NCI-H146 (cell line): ENCODE measurements at places on chromosomes 16 and 17.
A peak's percentile ranks its signal among the peaks of the same experiment; 100 is the strongest.

DNA sequence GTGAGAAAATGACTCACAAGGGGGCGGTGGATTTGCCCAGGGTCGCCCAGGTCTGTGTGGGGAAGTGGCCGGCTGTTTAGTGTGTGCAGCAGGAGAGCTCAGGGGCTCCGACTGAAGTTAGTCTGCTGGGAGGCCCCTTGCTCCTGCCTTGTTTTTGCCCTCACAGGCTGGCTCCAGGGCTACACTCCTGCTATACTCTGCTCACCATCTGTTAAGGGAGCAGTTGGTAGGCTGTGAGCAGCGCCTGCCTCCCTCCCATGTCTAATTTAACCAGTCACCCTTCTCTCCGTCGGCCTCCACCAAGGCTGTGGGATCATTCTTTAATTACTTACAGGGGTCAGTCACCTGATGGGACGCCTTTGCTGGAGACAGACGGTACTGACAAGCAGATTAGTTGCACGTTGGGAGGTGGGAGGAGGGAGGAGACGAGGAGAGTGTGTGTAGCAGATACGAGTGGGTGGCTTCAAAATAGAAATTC lies 35.5 kb downstream of the KSR1 start:
- DNase-seq: no peak

- DNase-seq: no peak
Measured at GRCh38 chr16:58034128-58034685, 8.7 kb downstream of the MMP15 start.

GRCh38 chr17:29840884-29841283 lies 89.1 kb downstream of the SSH2 start:
- no peak for DNase-seq

- no peak for DNase-seq
Measured at GRCh38 chr17:81163051-81163695, 2.1 kb upstream of the PVALEF start.

GRCh38 chr17:77033892-77034404 lies 106.8 kb upstream of the SEC14L1 start:
- DNase-seq: no peak

GRCh38 chr17:45846646-45847045 lies 2.0 kb downstream of the SPPL2C start:
- no peak for DNase-seq

- DNase-seq: peak; percentile 34
Measured at GRCh38 chr16:88759245-88759975, 25.6 kb downstream of the PIEZO1 start.

GRCh38 chr16:7597677-7598076 lies 265.0 kb downstream of the RBFOX1 start:
- DNase-seq: no peak

GRCh38 chr16:89548344-89549006 lies 12.0 kb upstream of the RPL13 start:
- DNase-seq: no peak

- DNase-seq: no peak
Measured at GRCh38 chr16:28283798-28284577, 8.3 kb upstream of the SBK1 start.

DNA sequence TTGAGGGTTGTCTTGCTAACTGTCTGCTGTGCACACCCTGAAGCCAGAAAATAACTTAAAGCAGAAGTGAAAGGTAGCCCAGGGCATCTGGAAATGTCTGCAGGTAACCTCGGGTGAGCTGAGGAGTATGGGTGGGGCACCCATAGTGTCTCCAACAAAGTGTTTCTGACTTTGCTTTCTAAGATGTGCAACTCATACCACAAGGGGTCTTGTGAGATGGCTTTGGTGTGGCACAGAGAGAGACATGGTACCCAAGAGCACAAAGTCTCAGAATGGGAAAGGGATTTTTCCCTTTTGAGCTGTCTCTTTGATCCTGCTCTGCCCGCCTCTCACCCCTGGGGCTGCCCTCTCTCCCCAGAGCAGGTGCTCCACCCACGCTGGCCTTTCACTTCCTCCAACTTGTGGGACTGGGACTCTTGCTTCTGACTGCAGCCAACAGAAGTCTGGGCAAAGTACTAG lies 6.9 kb downstream of the CHD9 start:
- no peak for DNase-seq

DNA sequence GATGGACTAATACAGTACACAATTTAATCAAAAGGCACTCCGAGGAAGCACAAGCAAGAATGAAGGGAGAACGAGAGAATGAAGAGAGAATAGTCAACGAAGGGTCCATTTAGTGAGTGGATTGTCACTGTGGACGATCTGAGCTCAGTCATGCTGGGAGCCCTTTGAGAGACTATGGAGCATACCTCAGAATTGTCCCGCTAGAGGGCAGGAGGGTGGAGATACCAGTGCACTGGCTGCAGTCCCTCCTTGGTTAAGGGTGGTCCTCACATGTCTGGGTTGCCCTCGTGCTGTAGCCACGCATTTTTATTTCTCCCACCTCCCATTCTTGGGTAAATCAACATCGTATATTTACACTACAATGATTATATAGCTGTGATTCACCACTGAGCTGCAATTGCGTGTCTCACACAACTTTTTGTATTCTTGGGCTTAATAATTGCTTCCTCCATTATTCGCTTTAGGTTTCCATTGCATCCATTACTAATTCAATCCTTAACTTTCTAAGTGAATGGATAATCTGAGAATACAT lies 33.2 kb upstream of the FAM20A start:
- DNase-seq: no peak

DNA sequence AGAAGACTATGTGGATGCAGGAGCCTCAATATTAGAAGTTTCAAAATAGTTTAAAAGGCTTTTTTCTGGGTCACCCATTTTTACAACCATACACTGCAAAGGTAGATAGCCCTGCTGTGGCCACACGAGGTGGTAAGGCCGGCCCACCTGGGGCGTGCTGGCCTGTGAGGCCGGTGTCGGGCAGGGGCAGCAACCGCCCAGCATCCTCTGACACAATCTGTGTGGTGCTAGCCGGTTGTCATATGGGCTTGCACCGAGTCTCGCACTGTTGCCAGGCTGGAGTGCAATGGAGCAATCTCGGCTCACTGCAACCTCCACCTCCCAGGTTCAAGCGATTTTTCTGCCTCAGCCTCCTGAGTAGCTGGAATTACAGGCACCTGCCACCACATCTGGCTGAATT lies 44.0 kb downstream of the CFAP20 start:
- no peak for DNase-seq

GRCh38 chr17:9204637-9205329 lies 183.5 kb downstream of the NTN1 start:
- DNase-seq: no peak

DNA sequence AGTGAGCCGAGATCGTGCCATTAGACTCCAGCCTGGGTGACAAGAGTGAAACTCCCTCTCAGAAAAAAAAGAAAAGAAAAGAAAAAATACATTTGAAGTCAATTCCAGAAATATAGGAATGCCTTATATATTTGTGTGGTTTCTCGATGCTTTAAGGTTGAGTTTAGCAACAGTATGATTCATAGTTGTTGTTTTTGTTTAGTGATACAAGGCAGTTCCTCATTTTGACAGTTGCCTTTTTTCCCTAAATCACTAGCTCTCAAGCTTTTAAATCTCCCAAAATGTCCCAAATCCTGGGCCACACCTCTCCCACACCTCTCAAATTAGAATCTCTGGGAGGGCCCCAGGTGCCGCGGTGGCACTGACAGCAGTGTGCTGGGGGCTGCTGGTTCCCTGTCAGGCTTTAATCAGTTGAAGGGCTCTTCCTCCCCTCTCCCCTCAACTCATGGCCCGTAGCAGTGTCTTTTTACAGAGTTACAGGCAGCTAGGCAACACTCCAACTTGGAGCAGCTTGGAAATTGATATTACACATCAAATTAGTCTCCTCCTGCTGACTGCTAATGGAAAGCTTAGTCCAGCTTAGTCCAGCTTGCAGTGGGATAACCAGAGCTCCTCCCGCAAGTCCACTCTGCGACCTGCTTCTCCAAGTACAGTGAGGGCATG lies 58.4 kb downstream of the EPN2 start:
- DNase-seq: no peak

- DNase-seq: no peak
Measured at GRCh38 chr16:86854626-86855294, 276.4 kb downstream of the FOXL1 start.

GRCh38 chr17:76816590-76817135 lies 51.5 kb upstream of the MGAT5B start:
- peak; percentile 63 for DNase-seq

- DNase-seq: no peak
Measured at GRCh38 chr17:17379197-17379991, 76.2 kb downstream of the NT5M start.

DNA sequence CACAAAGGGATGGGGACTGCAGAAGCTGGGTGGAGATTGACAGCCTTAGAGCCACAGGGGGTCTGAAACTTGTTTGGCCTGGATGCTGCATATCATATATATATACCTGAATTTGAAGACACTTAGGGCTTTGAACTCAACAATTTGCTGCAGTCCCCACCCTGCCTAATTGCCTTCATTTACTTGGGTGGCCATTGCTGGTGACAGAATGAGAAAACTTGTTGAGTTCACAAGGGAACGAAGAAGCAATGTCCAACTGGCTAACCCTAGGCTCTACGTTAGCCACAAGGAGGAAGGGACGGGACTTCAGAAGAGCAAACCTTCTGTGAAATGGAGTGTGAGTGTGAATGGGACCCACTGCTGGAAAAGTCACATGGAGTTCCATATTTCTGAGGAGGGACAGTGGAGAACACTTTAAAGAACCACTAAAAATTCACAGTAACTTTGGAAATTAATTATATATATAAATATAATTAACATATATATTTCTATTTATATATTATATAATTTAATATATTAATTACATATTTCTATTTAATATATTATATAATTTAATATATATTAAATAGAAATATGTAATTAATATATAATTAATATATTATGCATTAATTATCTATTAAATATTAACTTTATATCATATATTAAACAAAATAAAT lies 215.3 kb upstream of the SOX9 start:
- no peak for DNase-seq

GRCh38 chr16:12294471-12294870 lies 317.9 kb downstream of the SNX29 start:
- DNase-seq: peak; percentile 37

GRCh38 chr16:27722892-27723450 lies 173.0 kb downstream of the KATNIP start:
- DNase-seq: no peak

DNA sequence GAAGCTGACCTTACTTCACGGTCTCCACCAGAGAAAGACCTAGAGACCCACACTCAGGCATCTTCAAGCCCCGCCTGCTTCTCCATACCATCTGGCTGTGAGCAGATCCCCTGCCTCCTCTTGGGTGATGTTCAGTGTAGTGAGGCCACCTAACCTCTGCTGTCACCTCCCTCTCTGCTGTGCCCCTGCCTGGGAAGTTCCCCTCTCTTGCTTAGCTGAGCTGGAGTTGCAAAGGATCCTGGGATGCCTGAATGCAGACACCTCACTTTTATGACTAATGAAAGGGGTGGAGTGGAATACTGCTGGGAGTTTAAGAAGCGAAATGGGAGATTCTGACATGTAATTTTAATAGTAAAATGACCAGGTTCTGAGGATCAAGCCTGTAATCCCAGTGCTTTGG lies 5.8 kb downstream of the IRX3 start:
- DNase-seq: no peak

GRCh38 chr16:13139661-13140241 lies 238.4 kb downstream of the SHISA9 start:
- no peak for DNase-seq

- no peak for DNase-seq
Measured at GRCh38 chr16:70579248-70579647, 55.6 kb downstream of the SF3B3 start.

- DNase-seq: no peak
Measured at GRCh38 chr16:595942-596735, 6.3 kb downstream of the RAB40C start.

GRCh38 chr17:2709183-2709661 lies 2.3 kb downstream of the CLUH start:
- no peak for DNase-seq

- no peak for DNase-seq
Measured at GRCh38 chr17:9364837-9365430, 210.7 kb downstream of the STX8 start.

DNA sequence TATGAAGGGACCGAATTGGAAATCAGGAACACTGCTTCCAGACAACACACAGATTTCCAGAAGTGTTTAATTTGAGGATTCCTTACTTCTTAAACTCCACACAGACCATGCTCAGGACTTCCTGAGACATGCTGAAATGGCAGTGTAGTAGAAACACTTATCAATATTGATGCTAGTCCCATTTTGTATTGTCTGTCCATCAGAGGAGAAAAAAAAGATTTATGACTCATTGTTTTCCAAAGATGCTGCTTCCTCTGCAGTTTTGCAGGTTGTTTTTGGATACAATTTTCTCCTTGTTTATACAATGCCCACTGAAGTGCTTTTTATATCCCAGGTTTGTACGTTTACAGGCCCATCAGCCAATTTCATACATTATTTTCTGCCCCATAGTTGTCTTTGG lies 68.3 kb upstream of the TANC2 start:
- no peak for DNase-seq

- DNase-seq: no peak
Measured at GRCh38 chr16:85370881-85371651, 242.1 kb upstream of the GSE1 start.

GRCh38 chr17:77420804-77421629 lies 280.2 kb downstream of the SEC14L1 start:
- DNase-seq: peak; percentile 96

GRCh38 chr16:13507530-13507929 lies 412.4 kb upstream of the ERCC4 start:
- DNase-seq: no peak

DNA sequence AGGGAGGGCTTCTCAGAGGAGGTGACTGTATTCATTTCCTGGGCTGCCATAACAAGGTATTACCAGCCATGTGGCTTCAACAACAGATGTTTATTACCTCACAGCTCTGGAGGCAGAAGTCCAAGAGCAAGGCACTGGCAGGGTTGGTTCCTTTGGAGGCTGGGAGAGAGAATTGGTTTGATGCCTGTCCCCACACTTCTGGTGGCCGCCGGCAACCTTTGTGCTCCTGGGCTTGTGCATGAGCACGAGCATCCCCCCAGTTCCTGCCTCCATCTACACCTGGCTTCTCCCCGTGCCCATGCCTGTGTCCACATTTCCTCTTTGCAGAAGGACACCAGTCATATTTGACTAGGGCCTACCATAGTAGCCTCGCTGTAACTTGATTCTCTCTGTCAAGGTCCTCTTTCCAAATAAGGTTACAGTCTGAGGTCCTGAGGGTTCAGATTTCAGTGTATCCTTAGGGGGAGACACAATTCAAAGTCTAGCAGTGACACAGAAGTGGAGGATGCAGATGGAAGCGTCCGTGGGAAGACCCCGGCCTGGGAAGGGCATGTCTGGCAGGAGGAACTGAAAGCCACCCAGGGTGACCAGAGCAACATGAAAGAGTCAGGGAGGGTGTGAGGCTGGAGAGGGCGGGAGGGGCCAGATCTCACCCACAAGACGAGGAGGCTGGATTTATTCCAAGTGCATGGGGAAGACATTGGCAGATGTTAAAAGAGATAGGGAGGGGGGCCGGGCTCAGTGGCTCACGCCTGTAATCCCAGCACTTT lies 188.2 kb upstream of the HSBP1 start:
- DNase-seq: no peak

- no peak for DNase-seq
Measured at GRCh38 chr16:84075376-84075775, 32.8 kb upstream of the SLC38A8 start.
